ENCODE measurements at places on chromosomes 2 and 18.

DNA sequence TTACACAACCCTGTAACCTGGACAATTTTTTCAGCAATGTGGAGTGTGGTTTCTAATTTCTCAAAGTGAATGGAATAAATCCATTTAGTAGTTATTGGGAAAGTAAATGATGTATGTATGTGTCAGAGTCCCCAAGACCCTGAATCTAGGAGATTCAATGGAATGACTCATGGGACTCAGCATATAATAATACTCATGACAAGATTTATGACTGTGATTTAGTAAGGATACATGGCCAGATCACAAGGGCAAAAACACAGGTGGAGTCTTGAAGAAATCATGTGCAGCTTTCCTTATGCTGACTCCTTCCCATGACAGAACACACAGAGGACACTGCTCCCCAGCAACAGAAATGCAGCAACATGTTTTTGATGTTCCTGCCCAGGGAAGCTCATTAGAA is 1877.7 kb upstream of the LRRTM1 start:
- DNase-seq, result no peak

DNA sequence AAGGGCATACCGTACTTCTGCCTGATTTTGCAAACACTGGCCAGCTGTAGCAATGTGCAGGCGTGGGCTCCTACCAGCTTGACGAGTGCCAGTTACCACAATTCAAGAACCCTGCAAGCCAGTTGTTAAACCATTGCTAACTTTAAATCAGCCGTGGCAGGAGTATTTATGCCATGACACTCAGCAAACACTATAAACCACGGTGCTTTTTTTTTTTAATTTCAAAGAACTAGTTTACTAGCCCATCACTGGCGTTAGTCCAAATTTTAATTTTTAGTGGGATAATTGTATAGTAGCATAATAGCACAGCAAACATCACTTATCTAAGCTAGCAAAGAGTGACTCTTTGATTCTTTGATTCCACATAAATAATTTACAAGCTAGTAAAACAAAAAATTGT is 111.1 kb downstream of the COL4A4 start:
- no peak for DNase-seq

DNA sequence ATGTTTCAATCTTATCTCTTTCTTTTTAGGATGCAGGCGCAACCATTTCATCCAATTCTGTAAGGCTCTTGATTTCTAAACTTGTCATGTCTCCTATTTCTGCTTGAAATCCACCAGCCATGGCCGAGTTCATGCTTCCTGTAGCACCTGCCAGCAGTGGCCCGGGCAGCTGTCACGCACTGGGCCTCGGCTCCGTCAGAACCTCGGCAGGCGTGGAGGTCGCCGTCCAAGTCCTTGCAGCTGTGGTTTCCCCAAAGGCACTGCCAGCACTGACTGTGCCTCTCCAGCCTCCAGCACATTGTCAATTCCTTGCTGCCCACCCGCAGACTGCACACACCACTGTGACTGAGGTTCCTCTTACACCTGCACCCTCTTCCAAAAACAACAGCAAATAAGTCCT is 188.7 kb upstream of the SALL3 start:
- no peak for DNase-seq

- DNase-seq, result no peak
Observed at GRCh38 chr2:86764661-86765309, 25.9 kb downstream of the CD8A start.

DNA sequence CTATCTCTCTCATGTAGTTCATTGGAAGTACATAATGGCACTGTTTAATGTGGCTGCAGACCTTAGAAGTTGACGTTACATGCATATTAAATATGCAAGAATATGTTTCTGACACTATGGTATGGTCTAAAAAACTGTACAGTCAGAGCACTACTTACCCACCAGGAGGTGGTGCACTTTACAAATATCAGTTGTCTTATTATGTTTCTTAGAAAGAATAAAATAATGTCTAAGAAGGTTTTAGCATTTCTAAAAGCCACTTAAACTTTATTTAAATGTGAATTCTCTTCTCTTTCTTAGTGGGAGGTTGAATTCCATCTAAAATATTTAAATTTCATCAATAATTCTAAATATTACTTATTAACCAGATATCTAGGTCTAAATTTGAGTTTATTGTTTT is 4.3 kb downstream of the TMEFF2 start:
- DNase-seq, result no peak

GRCh38 chr2:195498839-195499490 is 158.1 kb upstream of the SLC39A10 start:
- no peak for DNase-seq
